ENCODE measurements at places on chromosomes 3 and 15. TPM values are rescaled to one million over a fixed set of nuclear protein-coding genes. Genes with fewer than 3 reads are reported as not detected.

DNA sequence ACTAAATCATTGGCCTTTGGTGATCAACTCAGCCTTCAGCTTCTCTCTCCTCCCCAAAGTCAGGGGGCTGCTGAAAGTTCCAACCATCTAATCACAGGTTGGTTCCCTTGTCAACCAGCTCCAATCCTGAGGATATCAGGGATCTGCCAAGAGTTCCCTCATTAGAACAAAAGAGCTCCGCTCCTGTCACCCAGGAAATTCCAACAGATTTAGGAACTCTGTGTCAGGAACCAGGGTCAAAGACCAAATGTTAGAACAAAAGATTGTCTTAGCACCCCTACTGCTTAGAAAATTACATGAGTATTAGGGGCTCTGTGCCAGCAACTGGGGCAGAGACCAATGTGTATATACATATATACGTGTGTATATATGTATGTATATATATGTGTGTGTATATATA, 32.3 kb upstream of the RAB7A start:
- DNase-seq = no peak

GRCh38 chr15:77418966-77419835, 703 bp downstream of the PEAK1 start:
- peak; percentile 36 for DNase-seq

DNA sequence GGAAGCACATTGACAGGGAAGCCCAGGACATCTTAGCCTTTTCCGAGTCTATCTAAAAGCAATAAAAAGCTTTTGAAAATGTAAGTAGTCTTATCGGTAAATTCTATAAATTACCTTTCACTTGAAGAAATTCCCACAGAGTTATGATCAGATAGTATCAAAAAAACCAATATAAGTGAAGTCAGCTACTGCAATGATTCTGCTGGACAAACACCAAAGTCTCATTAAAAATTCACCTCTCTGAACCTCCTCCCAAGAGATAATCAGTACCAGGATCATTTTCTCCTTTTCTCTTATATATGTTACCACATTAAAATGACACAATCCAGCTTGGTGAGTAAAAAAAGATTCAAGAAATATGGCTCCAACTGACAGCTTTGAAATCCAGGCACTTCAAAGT, 69.2 kb downstream of the FRMD5 start:
- no peak for DNase-seq

DNA sequence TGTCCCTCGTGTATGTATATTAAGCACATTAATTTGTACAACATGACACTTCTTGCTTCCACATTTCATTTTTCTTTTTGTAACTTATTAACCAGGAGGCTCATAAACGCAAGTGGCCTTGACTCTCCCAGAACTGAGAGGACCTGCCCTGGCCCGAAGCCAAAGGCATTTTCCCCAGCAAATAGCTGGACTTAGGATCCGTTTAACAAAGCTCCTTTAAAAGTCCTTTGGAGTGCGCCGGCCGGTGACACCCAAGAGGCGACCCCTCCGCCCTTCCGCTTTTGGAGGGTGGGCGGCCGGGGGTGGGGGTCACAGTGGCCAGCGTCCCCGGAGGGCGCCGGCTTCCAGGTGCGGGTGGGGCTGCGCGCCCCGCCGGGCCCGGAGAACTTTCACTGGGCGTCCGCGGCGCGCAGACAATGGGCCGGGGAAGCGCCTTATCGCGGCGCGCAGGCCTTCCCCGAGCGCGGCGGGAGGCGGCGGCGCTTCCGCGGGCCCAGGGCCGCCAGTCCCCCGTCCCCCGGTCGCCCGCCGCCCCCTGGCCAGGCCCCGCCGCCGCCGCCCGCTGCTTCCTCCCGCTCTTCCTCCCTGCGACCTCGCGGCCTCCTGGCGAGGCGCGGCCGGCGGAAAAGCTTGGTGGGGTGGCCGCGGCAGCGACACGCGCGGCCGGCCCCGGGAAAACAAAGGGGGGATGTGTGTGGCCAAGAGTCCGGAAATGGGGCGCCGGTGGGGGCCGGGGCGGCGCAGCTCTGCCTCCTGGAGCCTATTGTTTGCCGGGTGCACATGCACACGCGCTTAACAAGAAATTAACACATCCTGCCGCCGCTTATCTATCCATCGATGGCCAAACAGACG, 613.4 kb downstream of the MCTP2 start:
- peak; percentile 68 for DNase-seq

- no peak for DNase-seq
Measured at GRCh38 chr3:159936541-159936940, 52.1 kb upstream of the IL12A start.

The HHLA2 gene
- total RNA-seq = 0.18 TPM

DNA sequence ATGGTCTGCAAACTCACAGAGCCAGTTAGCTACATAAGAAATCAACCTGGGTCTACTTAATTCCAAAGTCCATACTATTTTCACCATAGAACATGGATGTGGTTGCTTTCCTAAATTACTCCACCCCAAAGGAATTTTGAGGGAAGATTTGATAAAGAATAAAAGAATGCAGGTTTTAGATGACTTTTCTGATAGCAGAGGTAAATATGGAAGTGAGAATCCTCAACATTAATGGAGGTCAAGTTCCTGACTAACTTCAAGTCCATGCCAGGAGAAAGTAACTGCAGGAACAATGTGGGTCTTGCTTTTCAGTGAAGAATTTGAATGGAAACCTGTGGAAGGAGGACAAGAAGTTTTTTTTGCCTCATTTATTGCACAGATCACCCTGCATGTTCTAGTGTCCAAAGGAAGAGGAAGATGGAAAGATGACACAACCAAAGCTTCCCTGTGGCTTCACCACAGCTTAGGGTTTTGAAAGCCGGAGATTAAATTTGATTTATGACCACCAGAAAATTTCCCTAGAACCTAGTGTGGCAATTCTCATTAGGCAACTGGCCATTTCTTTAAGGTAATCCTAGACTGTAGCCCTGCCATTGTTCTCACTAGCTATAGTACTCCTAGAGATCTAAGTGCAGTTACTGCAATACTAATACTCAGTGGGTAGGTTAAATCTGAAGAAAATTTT, 429.7 kb downstream of the RAP2B start:
- DNase-seq = no peak

Data from uterus (tissue), 4 donors.